Stimulated activated CD4-positive, alpha-beta T cell treated with anti-CD3 and anti-CD28 coated beads, Interleukin-1b, Interleukin-23, amount 100 ng/mL, for 1 hour (primary cell): ENCODE measurements at places on chromosomes 1 and 21.

DNA sequence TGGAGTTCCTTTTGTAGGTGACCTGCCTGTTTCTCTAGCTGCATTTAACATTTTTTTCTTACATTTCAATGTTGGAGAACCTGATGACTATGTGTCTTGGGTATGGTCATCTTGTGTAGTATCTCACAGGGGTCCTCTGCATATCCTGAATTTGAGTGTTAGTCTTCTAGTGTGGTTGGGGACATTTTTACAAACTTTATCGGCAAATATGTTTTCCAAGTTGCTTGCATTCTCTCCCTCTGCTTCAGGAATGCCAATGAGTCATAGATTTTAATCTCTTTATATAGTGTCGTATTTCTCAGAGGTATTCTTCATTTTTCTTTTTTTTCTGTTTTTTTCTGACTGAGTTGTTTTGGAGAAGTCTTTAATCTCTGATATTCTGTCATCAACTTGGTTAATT, 684.0 kb downstream of the NCAM2 start:
- no peak for DNase-seq

- DNase-seq = no peak
Measured at GRCh38 chr1:22111620-22112019, 31.3 kb downstream of the WNT4 start.

DNA sequence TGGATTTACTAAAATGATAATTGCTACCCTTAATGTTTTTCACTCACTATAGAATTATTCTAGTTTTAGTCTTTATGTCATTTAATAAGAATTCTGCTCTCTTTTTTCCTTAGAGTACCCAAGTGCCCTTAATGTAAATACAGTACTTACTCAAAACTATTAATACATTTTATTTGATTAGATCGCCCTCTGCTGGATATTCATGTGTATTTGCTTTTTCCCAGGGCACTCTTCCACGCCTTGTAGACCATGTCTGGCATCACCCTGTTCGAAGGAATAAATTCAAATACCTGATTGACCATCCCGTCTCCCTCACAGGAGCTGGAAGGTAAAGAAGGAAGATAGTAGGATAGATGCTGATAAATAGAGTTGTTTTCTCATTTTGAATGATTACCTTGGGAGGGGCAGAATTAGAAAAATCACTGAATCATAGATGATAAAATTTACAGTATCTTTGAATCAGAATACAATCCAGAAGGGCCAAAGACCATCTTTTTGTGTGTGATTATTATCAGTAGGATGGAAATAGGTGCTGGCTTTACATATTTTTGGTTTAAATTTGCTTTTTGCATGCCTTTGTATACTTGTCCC, 4.1 kb downstream of the AXDND1 start:
- DNase-seq = peak; percentile 3

DNA sequence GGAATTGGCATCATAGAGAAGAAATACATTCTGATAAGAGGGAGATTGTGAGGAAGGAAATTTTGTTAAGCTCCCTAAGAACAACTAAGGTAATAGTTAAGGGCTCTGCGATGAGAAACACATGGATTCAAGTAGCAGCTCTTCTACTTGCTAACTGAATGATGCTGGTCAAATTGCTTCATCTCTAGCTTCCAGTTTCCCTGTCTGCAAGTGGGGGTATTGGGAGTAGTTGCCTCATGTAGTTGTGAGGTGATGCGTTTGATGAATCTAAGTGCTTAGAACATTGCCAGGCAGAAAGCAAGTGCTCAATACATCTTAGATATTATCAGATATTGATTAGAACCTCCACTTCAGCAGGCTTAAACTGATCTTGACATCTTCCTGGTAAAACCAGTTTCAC, 84.8 kb downstream of the CD58 start:
- no peak for DNase-seq
